ENCODE measurements at places on chromosomes 7 and 10.

DNA sequence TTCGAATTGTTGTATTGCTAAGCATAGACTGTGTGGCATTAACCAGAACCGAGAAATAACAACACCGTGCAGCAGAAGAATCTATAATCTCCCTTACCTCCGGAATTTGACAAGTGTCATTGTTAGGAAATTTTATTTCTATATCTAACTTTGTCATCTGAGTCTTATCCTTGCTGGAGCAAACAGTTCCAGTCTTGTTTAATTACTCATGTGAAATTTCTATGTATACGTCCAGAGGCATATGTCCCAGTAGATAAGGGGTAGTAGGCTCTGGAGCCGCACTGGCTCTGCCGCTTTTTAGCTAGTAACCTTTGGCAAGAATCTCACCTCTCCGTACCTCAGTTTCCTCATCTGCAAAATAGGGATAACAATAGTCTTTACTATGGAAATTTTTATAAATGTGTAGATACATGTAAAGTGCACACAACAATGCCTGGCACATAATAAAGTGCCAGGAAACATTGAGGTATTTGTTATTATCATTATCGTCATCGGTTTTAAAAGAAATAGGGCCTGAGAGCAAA lies 228.6 kb downstream of the VTI1A start:
- DNase-seq = no peak

DNA sequence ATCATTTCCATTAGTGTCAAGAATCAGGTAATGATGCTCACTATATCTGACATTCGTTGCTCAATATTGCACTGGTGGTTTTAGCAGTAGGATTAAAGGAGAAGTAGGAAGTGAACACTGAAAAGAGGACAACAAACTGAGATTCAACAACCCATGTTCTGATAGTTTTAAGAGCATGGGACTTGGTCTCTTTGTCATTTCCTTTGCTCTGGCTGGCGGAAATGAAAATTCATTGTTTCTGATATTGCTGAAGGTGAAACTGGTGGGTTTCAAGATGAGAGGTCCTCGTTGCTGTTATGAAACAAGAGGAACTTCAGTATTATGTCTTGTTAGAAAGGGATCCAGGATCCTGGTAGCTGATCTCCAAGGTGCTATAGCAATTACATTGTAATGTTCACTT lies 129.0 kb downstream of the DNAH11 start:
- DNase-seq = no peak

- no peak for DNase-seq
These were observed 370.1 kb downstream of the IPMK start for GRCh38 chr10:57897611-57898010.

- no peak for DNase-seq
These were observed 103.0 kb downstream of the CNOT4 start for GRCh38 chr7:135406918-135407317.

- DNase-seq = no peak
These were observed 4.2 kb downstream of the GTPBP4 start for GRCh38 chr10:992467-992866.

DNA sequence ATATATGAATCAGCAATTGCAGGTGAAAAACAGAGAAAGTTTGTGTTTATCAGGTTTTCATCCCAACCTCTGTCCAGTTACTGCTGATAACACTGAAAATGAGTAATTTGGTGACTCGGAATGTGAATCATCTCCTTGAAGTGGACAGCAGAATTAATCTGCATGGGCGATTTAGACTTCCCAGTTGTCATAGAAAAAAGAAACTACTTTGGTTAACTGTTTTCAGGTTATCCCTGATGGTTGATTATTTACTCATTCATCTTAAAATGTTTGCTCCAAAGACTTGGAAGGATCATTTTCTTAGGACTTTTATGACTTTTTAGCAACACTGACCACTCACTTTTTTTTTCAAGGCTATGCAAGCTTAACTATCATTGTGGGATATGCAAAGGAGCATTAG lies 504.1 kb upstream of the ANKRD30A start:
- DNase-seq = no peak
